HFFc6 (cell line): ENCODE measurements at places on chromosomes 6 and 20. TPM values are rescaled to one million over a fixed set of nuclear protein-coding genes. Genes with fewer than 3 reads are reported as not detected.

Gene DLK2
- 1.8 and 2.2 TPM in 2 replicates for total RNA-seq

Gene UST
- 13.0 to 17.3 TPM (median 15.0 TPM) in 3 replicates for total RNA-seq

Gene RNASET2
- total RNA-seq = 16.4 to 28.9 TPM (median 28.4 TPM) in 3 replicates

Gene MBOAT1
- total RNA-seq = 5.1 to 7.7 TPM (median 6.0 TPM) in 3 replicates

Gene KCNK17
- not detected in 3 replicates for total RNA-seq

Gene TRIM15
- not detected in 3 replicates for total RNA-seq

Gene HLA-DMB
- total RNA-seq = not detected in 3 replicates

Gene XKR7
- not detected in 2 replicates for total RNA-seq

Gene HIVEP2
- total RNA-seq = 17.1 to 19.5 TPM (median 19.1 TPM) in 3 replicates

Gene RPL7L1
- 94.6 and 95.7 TPM in 2 replicates for total RNA-seq

Gene SIRPB1
- total RNA-seq = not detected in 2 replicates

Gene SOD2
- total RNA-seq = 74.4 and 89.2 TPM in 2 replicates

DNA sequence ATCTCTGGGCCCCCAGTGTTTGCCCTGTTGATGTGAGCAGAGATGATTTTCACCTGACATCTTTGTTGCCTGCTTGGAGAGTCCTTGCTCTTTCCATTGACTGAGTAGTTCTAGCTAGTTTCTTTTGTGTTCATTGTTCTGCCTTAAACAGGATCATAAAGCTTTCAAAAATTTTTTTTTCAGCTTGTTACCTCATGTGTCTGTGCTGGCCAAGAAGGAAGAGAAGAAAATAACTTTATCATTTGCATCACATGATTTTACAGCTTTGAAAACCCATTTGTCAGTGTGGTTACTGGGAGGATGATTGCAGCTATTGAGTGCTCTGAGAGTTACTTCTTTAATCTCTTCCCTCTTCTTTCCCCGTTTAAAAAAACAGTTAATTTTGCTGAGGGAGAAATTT is 16.0 kb downstream of the FOXO3 start:
- no peak for DNase-seq

- DNase-seq = no peak
Measured at GRCh38 chr6:117467876-117468275, 14.6 kb upstream of the DCBLD1 start.

- no peak for DNase-seq
Measured at GRCh38 chr20:46205349-46205748, 87.2 kb downstream of the CD40 start.

- no peak for DNase-seq
Measured at GRCh38 chr20:39986173-39986904, 702.7 kb downstream of the MAFB start.

DNA sequence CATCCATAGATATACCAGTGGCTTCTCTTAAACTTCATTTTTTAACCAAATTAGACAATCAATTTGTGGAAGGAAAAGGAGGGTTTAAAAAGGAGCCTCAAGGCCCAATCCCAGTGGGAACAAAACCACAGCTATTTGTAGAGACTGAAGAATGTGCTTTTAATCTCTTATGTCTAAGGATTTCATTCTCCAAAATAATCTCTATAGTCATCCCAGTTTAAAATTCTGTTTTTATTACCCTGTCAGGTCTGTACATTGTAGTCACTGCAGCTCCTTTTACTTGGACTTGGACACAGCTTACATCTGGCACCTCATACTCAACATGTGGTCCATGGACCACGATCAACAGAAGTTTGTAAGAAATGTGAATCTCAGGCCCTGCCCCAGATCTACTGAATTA is 152.1 kb upstream of the STMND1 start:
- peak; percentile 28 for DNase-seq

GRCh38 chr6:14058029-14058695 is 59.4 kb upstream of the CD83 start:
- DNase-seq = no peak

DNA sequence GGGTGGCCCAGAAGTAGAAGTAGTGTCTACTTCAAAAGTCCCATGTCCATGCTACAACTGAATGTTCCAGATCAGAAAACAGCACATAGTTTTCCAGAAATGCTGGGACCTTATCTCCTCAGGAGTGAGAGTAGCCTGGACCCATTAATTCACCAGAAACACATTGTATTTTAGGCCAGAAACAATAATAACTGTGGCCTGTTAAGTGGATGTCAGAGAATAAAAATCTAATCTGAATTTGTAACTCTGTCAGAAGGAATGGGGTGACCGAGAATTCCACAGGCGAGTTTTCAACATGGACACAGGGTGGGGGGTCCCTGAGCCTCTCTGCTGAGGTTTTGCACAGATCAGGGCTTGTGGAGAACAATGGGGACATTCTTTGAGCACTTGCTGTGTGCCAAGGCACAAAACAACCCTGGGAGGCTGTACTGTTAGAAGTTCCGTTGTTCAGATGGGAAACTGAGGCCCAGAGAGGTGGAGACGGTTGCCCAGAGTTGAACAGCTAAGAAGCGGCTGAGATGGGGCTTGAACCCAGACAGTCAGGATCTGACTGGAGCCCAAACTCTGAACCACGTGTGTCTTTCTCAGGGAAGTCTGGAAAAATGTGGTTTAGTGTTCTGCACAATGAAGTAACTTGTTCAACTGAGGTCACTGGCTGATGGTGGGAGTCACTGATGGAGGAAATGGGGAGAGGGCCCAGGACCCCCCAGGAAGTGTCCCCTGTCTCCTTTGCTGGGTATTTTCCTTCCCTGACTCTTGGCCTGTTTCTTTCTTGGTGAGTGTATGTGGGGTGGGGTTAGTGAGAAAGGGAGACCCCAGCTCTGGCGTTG is 44.2 kb downstream of the SNAI1 start:
- no peak for DNase-seq

DNA sequence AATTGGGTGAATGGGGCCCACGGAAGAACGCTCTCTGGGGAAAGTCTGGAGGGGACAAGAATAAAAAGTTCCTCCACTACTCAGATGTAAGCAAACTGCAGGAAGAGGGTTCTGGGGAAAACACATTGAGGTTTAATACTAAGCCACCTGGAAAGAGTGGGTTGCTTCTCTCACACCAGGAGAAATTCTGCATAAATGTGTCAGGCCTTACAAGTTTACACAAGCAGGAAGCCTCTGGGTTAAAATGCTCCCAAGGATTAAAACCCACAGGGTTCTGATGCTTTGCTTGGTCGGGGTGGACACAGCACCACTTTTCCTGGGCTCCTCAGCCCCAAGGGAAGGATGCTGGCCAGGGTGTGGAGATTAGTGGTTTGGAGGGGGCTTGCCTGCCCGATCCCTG is 122.1 kb upstream of the SLC22A23 start:
- no peak for DNase-seq

DNA sequence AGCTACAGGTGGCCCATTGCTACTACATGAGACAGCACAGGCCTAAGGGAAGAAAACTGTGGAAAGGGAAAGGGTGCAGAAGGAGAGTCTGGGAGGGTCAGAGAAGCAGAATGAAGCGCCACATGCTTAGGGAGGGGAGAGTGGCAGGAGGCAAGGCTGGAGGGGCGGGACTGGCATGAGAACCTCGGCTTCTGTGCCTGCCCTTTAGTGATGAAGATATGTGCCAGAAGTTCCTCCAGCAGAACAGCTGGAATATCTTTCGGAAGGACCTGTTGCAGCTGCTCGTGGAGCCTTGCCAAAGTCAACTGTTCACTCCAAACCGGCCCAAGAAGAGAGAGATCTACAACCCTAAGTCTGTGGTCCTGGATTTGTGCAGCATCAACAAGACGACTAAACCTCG is 61.8 kb downstream of the CNBD2 start:
- DNase-seq = no peak

DNA sequence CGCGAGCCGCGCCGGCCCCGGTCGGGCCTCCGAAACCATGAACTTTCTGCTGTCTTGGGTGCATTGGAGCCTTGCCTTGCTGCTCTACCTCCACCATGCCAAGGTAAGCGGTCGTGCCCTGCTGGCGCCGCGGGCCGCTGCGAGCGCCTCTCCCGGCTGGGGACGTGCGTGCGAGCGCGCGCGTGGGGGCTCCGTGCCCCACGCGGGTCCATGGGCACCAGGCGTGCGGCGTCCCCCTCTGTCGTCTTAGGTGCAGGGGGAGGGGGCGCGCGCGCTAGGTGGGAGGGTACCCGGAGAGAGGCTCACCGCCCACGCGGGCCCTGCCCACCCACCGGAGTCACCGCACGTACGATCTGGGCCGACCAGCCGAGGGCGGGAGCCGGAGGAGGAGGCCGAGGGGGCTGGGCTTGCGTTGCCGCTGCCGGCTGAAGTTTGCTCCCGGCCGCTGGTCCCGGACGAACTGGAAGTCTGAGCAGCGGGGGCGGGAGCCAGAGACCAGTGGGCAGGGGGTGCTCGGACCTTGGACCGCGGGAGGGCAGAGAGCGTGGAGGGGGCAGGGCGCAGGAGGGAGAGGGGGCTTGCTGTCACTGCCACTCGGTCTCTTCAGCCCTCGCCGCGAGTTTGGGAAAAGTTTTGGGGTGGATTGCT is 1.3 kb downstream of the VEGFA start:
- DNase-seq = peak; percentile 28

DNA sequence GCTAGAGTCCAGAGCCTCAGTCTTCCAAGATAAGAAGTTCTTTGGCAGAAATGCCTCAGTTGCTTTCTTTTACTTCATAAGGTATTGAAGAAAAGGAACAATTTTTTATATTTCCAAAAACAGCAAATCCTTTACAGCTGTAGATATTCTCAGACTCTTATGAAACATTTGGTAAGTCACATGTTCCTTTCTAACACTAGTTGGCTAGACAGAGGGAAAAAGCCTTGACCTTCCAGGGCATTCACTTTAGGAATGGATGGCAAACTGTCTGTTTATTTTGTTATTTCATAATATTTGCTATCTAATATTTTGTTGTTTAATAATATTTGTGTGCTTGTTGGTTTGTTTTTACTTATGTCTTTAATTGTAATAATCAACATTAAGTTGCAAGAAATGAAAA is 140.8 kb downstream of the PTPRK start:
- no peak for DNase-seq

GRCh38 chr6:5303682-5304081 is 42.4 kb downstream of the FARS2 start:
- DNase-seq = no peak

DNA sequence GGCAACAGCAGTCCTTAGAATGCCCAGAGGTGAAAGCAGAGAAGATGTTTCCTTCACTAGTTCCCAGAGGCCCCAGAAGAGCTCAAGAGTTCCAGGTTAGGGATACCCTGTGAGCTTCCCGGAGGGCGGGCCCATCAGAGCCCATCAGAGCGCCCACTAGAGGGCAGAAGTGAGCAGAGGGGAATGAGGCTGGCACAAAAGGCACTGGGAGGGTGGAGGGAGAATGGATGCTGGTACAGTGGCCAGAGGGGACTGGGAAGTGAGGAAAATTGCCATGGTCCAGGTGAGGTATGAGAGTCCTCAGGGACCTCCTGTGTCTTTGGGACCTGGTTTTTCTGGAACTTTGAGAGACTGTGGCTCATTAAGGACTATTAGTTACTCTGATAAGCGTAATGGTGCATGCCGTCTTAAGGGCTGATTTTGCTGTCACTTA is 57.3 kb downstream of the LINC00237 start:
- DNase-seq = no peak

DNA sequence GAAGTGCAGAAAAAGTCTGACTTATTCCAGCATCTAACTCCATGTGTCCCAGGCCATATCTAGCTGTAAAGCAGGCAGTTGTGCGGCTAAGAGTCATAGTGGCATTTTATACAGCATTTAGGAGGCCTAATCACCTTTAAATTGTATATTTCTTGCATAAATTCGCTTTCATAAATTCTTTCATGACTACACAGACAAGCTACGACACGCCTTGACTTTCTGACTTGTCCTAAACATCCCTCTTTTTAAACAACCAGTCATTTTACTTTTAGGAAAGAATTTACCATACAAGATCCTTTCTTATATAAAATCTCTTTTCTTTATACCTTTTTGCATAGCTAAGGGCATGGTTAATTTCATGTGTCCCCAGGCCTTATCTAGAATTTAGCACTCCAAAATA is 81.7 kb upstream of the THBS2 start:
- no peak for DNase-seq

DNA sequence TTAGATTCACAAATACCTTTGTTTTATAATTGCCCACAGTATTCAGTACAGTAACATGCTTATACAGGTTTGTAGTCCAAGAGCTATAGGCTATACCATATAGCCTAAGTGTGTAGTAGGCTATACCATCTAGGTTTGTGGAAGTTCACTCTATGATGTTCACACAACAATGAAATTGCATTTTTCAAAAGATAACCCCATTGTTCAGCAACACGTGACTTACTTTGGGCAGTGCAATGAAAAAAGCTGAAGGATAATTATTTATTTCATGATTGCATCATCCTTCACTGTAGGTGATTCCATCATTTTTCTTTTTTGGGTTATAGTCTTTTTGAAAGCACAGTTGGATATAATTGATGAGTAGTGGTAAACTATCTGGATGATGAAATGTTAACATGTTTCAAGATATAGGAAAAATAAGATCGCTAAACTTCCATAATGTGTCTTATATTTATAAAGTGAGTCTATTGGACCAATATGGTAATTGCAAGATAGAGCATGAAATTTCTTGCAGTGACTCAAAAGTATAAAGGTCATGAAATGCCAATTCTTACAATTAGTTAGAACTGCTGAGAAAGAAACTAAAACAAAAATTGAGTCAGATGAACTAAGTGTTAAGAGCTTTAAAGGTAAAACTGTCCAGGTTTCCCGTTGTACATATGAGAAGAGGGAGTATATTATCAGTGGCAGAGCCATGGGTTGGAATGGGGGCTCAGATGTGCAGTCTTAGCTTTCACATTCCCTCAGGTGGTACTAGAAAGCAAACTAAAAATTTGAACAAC is 164.4 kb downstream of the ZFAND3 start:
- no peak for DNase-seq

- no peak for DNase-seq
Measured at GRCh38 chr20:8228315-8228714, 96.2 kb downstream of the PLCB1 start.

DNA sequence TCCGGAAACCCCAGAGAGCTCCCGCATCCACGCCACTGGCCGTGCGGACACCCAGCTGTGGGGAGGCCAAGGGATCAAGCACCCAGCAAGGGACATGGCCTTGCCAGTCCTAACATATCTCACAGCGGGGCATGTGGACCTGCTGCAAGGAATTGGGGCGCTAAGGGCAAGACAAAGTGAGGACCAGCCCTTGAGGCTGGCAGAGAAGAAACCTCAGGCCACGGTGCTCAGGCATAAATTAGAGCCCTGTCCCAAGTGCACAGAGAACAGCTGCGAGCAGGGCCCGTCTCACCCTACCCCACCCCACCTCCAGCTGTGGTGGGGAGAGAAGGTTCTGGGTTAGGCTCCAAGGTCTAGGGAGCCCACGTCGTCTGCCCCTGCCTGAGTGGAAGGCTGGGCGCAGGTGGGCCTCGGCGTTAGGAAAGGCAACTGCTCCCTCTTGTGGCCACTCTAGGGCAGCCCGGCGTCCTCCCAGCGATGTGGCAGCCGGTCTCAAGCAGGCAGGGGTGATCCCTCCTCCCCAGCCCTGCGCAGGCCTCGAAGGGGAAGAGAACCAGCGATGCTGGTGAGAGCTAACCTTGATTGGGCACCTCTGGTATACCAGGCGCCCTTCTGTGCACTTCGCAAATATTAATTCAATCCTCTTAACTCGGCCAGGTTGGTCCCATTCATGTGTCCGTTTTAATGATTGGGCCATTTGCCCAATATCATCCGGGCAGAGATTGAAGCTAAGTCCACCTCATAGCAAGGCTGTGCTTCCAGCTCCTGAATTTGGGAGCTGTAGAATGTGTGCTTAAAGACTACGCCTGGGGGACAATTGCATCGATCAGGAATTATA is 235.8 kb downstream of the NFATC2 start:
- peak; percentile 36 for DNase-seq

GRCh38 chr20:52172392-52173047 is 19.1 kb downstream of the ZFP64 start:
- no peak for DNase-seq

GRCh38 chr6:52049252-52050050 is 38.0 kb downstream of the PKHD1 start:
- peak; percentile 36 for DNase-seq

- no peak for DNase-seq
Measured at GRCh38 chr20:14604143-14604542, 266.7 kb upstream of the FLRT3 start.
